Karpas-422 (cell line): ENCODE measurements at places on chromosomes 5 and 9.

- peak; percentile 90 for DNase-seq
Measured at GRCh38 chr9:112858625-112859147, 32.0 kb downstream of the SLC46A2 start.

- DNase-seq: no peak
Measured at GRCh38 chr9:130174920-130175321, 2.7 kb downstream of the NCS1 start.

DNA sequence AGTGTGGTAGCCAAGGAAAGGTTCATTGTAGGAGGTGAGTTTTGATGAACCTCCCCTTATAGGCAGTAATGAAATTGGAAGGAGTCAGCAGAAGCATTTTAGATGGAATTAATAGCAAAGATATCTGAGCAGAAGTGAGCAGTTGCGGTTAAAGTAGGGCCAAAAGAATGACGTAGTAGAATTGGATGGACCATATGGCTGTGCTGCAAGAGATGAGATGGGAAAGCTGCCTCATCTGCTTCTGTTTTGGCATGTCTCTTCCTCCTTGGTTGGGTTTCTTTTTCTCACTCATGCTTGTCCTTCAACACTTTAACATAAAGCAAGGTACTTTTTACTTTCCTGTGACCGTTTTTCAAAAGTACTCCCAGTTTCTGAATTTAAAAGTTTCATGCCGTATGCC is 55.8 kb downstream of the AQP7 start:
- DNase-seq: no peak

DNA sequence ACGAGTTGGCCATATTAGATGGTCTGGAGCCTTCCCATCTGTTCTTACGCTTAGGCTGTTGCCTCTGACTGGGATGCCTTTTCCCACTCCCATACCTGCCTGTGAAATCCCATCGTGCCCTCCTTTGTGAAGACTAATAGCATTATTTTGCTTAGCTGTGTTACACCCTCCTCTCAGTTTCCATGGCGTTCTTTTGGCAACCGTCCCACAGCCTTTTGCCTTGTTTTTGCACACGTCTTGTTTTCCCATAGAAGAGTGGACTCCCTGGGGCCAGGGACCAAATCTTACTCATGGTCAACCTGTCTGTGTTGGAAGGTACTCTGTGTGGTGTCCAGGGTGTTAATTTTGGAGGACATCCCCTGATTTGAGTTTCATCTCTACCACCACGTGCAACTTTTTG is 242.1 kb downstream of the HSPA4 start:
- no peak for DNase-seq

DNA sequence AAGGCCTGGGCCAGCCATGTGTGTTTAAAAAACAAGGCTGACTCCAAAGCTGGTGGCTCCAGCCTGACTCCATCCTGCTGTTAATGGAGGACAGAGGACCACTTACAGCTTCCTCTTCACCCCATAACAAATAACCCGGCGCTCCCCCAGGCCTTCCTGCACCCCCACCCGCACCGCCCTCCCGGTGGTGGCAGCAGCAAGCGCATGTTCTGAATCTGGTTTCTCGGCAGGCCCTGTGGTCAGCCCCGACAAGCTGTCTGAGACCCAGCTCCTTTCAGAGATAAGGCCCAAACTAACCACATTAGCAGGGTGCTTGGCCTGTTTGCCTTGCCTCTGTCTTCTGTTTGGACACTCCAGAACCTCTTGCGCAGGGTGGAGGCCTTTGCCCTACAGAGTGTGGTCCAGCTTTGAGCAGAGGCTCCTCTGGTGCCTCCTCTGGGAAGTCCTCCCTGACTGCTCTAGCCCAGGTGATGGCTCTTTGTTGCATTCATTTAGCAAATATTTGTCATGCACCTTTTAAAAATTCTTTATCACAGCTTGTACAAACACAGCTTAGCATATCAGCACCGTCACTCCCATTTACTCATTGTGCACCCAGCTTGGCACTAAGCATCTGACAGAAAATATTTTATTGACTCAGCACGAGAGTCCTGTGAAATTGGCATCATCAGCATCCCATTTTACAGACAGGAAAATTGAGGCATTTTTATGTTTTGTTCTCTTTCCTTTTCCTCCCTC is 78.4 kb downstream of the NDFIP1 start:
- no peak for DNase-seq

- no peak for DNase-seq
Measured at GRCh38 chr9:2916382-2916985, 72.6 kb upstream of the PUM3 start.

- no peak for DNase-seq
Measured at GRCh38 chr5:32779754-32780415, 68.8 kb downstream of the NPR3 start.
